ENCODE measurements at places on chromosomes 2 and 18.

GRCh38 chr2:222797261-222797660 is 63.6 kb upstream of the ACSL3 start:
- DNase-seq: no peak

DNA sequence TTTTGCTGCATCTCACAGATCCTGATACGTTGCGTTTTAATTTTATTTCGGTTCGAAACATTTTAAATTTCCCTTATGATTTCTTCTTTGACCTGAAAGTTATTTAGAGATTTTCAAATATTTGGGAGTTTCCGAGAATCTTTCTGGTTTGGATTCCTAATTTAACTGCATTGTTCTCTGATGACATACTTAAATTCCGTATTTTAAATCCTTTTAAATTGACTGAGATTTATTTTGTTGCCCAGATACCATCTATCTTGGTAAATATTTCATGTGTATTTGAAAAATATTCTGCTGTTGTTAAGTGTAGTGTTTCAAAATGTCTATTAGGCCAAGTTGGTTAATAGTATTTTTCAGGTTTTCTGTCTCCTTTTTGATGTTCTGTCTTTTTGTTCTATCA is 37.7 kb downstream of the MROH2A start:
- no peak for DNase-seq

- DNase-seq: no peak
Measured at GRCh38 chr2:175181877-175182308, 383 bp upstream of the ATP5MC3 start.

DNA sequence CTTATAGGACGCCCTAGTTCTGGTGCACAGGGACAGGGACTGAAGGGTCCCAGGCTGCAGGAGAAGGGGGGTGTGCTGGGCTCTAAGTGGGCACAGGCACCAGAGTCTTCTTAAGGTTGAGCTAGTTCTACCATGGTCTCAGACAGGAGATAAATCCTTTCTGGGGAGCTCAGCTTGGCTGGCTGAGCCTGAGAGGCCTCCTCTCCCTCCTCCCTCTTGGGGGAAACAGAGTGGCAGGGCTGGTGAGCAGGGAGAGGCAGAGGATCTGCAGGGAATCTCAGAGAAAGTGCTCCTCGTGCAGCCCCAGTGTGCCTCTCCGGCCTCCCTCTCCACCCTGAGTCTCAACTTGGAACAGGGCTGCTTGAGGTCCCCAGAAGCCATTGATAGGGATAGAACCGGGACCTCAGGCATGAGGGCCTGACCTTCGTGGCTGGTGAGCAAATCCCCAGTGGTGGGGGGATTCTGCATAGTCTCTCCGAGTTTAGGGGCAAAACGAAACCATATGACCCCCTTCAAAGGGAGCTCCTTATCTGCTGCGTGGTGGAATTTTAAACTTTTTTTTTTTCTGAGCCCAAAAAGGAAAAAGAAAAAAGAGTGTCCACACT is 2.0 kb downstream of the GDF7 start:
- DNase-seq: no peak

DNA sequence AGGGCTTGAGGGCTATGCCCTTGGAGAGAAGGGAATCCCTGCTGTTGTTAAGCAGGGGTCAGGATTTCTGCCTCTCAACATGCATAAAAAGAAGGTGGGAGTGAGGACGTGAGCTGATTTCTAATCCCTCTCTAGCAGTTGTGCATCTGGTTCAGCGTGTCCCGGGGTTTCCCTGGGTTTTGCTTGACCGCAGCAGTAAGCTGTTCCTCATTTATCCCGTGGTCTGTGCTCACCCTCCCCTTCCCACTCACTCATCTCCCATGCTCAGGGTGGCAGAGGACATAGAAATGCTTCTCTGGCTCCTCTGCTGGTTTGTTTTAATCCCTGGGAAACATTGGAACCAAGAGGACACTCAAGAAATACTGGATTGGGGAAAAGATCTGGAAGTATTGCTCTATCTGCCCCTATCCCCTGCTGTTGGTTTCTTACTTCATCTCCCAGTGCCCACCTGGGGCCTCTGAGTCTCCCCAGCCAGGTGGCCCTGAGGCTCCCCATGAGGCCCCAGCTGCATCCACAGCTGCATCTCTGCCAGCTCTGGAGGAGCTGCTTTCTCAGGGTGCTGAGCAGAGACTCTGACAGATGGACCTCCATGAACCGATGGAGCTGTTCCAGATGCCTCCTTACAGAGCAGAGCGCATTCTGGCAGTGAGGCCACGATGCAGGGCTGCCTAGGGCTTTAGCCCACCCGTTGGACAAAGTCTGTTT is 36.1 kb downstream of the TET3 start:
- DNase-seq: no peak

Data from T1000 (cell line).